ENCODE measurements at places on chromosomes 7 and 10. TPM values are rescaled to one million over a fixed set of nuclear protein-coding genes. Genes with fewer than 3 reads are reported as not detected.

The SFMBT2 gene
- total RNA-seq = 25.6 TPM

The CALML5 gene
- not detected for total RNA-seq

DNA sequence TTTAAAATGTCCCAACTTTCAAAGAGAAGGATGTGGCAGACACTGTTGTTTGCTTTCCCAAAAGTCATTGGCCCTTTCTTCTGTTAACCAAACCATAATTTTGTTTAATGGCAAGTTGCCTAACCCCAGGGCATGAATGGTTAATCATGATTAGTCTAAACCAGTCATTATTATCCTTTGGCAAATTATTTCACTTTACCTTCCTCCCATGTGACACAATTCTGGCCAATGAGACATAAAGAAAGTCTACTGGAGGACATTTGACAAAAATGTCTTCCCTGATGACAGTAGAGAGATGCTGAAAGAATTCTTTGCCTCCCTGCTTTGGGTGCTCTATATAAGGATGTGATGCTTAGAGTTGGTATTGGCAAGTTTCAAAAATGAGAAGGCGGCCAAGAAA lies 101.9 kb downstream of the PODXL start:
- no peak for DNase-seq

DNA sequence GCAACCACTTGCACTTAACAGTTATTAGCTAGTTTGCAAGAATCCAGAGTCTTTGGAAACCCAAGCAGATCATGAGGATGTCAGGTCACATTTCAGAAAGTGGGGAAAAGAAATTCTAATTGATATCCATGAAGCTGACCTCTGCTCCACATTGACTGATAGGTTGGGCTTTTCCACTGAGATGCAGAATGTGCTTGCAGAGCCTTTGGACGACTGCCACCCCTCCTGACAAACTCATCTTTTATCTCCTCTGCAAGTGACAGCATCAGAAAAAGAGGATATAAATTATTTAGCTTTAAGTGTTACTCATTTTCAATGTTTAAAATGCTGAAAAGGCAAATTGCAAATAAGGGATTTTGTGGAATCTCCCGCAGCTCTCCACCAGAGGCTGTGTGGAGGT lies 75.3 kb downstream of the C10orf90 start:
- DNase-seq = no peak

The HABP2 gene
- total RNA-seq = not detected

DNA sequence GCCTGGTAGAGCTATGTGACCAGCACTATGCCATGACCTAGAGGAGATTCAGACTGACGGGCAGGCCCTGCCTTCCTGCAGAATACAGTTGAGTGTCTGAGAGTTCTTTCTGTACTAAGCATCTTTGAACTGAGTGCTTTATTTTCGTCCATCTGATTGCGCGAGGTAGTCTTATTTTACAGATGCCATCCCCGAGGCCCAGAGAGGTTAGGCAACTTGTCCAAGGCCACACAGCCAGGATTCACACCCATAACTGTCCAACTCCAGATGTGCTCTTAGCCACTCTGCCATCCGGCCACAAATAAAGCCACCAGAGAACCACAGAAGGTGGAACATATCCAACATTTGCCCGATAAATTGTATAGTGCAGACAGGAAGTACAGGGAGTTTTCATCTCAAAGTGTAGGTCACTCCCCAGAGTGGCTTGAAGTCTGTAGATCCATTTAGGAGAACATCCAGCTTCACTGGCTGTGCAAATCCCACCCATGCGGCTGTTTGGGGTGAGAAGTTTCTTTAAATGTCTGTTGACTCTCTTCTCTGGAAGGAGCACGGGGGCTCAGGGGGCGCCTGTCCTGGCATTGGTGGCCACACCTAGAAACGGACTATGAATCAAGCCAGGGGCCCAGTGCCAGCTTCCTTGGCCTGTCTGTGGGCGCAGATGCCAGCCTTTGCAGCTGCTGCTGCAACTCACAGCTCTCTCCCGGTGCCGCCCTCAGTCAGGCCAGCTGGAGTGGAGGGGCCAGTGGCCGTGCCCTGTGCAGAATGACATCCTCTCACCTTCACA lies 11.1 kb downstream of the CHST3 start:
- no peak for DNase-seq

DNA sequence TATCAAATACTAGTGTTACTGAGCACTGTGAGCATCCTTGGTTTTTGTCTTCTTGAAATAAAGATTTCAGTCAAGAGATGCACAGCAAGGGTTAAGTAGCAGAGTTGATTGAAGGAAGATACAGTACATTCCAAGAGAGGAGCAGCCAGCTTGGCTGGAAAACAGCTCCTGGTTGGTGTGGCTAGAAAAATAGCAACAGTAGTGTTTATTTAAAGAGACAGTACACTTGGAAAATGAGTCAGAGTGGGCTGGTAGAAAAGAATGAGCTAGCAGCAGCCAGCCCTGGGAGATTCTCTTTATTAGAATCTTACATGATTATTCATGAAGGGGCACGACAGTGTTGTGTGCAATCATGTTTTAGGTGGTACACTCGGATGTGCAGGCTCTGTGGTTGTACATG lies 1016.4 kb upstream of the SORCS1 start:
- DNase-seq = no peak

GRCh38 chr7:134693256-134693655 lies 46.6 kb downstream of the BPGM start:
- no peak for DNase-seq

DNA sequence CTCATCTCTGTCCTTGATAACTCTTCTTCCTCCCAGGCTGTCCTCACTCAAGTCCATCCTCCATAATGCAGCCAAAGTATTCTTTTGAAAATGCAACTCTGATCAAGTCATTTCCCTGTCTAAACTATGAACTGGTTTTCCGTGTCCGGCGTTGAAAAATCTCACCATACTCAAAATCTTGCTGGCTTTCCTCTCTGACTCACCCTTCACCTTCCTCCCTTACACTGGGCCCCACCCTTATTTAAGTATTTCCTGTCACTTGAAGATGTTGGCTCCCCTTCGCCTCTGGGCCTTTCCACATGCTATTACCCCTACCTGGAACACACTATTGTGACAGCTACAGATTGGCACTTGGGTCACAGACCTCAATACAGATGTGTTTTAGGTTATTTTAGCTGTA lies 515.6 kb downstream of the INHBA start:
- no peak for DNase-seq

- DNase-seq = no peak
Measured at GRCh38 chr10:23529625-23530024, 90.8 kb downstream of the OTUD1 start.

- no peak for DNase-seq
Measured at GRCh38 chr10:14592026-14592425, 182.7 kb downstream of the FAM107B start.

GRCh38 chr7:73719806-73720169 lies 319 bp upstream of the STX1A start:
- DNase-seq = no peak

DNA sequence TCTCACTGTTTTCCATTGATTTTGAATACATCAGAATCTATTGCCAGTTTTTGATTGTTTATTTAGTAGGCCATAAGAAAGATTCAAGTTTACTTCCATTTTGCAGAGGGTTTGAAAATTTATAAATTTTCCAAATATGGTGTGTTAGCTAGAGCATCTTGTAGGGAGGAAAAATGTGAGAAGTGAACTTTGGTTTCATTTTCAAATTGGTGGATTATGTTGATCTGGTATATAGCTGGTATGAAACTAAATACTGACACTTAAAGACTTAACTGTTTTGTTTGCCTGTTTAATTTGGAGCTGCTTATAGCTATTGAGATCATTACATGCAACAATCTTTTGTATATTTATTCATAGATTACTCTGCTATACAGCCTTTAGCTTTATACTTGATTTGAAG lies 108.1 kb downstream of the ADAM22 start:
- DNase-seq = no peak

The ADCYAP1R1 gene
- total RNA-seq = not detected

Data from activated naive CD4-positive, alpha-beta T cell treated with anti-CD3 and anti-CD28 coated beads, Interleukin-2, amount 50 U/mL, for 72 hours (primary cell).